ENCODE measurements at places on chromosomes 5 and 9.

GRCh38 chr5:10825897-10826644 lies 65.0 kb upstream of the DAP start:
- no peak for DNase-seq

DNA sequence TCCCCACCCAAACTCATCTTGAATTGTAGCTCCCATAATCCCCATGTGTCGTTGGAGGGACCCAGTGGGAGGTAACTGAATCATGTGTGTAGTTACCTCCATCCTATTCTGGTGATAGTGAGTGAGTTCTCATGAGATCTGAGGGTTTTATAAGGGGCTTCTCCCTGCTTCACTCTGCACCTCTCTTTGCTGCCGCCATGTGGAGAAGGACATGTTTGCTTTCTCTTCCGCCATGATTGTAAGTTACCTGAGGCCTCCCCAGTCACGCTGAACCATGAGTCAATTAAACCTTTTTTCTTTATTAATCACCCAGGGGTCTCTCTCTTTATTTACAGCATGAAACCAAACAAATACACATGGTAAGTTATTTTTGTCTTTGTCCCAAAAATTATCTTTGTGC lies 726.1 kb downstream of the CDH18 start:
- DNase-seq, result no peak

- DNase-seq, result no peak
These were observed 642.0 kb upstream of the WWC1 start for GRCh38 chr5:167649471-167649870.

GRCh38 chr9:82570226-82570625 lies 492.7 kb downstream of the RASEF start:
- DNase-seq, result no peak

- peak; percentile 7 for DNase-seq
These were observed 6.2 kb upstream of the PDLIM4 start for GRCh38 chr5:132251220-132251725.

DNA sequence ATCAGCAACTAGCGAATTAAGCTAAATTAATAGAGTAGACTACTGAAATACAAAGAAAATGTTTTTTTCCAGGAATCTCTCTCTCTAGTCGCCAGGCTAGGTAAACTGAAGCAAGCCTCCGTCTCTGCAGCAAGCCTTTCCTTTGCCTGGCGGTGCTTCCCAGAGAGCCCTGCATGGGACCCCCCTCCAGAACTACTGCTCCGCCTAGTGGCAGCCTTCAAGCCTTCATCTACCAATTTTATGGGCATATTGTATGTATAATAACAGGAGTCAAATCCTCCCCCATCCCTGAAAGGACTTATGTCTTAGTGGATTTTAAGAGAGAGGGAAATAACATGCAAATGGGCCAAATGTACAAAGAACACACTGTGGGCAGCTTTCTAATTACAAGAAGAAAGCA lies 241.9 kb downstream of the SAXO1 start:
- DNase-seq, result no peak

DNA sequence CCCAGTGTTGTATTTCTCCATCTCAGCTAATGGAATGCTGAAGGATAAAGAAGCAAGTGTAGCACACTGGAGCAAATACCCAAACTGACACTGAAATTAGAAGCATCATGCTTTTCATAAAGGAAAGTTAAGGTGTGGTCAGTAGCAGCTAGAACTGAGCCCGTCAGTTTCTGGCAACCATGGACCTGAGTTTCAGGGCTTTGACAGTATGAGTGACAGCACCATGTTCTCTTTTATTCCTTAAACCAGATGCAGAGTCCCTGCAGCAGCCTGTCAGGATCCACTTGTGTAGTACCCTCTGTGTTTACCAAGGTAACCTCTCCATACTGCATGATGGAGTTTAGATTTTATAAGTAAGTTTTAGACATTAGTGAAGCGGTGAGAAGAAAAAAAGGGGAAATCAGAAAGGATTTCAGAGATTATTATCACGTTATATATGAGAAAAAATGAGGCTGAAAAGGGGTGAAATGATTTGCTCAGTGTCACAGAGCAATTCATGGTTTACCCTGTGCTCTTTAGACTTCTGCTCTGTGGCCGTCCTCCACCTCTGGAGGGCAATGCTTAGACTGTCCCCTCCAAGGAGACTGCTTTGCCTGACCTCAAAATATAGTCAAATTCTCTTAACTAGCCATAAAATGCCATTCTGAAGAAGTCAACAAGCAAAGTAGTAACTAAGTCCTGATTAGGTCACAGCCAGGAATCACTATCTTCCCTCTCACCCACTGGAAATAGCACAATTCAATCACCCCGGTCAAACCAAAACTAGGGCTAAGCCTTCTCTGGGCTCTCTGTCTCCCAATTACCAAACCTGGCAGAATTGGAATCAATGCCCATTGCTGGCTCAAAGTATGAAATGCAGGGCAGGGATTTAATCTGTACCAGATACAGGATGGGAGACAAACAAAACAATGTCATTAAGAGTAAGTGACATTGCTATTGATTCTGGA lies 10.5 kb upstream of the MYOT start:
- no peak for DNase-seq

DNA sequence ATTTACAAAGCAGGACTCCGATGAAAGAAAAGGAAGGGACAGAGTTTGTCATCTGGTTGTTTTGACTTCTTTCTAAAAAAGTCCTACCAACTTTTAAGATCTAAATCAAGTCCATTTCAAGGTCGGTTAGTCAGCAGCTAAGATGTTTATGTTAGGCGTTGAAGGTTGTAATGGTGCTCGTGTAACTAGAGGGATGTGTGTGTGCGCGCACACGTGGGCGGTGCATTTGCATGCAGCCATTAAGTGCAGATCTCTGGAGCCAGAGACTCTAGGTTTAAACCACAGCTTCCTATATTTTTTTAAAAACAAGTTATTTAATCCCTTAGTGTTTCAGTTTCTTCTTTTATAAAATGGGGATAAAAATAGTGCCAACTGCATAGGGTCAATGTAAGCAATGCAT lies 77.0 kb upstream of the SMIM32 start:
- DNase-seq, result no peak

DNA sequence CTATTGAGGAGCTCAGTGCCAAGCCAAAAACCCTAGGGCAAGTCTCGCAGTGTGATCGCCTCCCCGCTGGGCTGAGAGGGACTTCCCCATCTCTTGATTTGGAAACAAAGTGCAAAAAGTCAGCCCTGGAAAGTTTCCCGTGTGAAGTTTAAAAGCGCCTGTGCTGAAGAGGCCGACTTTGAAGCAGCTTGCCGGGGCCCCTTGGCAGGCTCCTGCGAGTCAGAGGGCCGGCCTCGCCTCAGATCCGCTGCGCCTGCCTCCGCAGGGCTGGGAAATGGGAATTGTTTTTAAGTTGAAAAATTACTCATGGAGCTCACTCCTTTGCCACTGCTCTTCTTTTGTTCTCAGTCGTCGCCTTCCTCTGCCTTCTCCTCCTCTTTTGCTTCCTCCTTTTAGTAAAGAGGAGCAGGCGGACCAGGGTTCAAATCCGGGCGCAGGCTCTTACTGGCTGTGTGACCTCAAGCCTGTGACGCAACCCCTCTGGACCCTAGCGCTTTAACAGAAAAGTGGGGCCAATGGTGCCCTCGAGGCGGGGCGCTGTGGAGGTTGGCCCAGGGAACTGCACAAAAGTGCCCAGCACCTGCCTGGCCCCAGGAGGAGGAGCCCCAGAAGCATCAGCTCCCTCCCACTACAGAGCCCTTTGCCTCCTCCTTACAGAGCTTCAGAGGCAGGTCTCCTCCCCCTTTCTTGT lies 14.7 kb upstream of the LHX2 start:
- no peak for DNase-seq

- DNase-seq, result no peak
These were observed 28.5 kb upstream of the MLLT3 start for GRCh38 chr9:20650750-20651299.

- peak; percentile 24 for DNase-seq
These were observed 182.2 kb upstream of the ANKRD55 start for GRCh38 chr5:56415356-56415765.

DNA sequence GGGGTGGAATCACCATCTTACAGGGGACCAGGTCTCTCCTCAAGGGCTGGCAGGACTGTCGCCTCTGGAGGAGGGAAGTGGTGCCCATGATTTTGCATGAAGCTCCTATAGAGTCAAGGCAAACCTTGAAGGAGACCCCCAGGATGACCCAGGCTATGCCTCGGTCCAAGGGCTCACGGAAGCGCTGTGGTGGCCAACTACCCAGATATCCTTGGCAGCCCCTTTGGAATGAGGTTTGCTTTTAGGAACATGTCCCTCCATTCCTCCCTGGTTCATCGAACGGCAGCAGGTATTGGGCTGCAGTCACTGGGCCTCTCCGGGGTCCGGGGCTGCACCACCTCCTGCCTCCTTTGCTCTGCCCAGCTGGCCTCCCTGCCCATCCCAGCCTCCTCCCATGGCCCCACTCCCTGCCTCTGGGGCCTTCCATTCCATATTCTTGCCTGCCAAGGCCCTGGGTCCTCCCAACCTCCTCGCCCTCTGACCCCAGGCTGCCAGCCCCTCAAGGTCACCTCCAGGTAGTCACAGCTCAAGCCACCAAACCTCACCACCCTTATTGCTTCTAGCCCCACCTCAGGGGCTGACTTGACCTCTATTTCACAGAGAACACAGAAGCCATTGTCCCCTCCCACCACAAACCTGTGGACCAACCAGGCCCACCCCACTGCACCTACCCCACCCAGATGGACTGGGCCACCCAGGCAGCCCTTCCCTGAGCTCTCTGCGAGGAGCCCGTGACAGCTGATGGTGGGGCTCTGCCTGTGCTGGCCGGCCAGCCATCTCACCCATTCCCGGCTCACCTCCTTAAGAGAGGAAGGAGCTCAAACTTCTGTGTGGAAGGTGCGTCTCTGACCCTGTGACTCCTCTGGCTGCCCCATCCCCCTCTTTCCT lies 3.6 kb upstream of the IL3 start:
- DNase-seq, result no peak

DNA sequence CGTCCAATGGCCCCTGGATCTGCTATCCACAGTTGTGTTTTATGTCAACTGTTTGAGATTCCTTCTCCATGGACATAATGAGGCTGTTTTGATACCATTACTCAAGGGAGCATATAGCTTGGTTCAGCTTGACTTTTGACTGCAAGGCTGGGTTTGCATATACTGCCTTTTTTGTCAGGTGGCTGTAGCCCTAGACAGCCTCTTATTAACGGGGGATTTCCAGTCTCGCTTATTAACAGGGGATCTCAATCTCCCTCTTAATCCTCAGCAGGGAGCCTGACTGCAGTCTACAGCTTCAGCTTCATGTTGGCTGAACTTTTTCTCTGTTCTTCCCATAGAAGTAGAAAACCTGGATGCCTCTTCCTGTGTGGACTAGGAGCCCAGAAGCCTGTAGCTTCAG lies 73.7 kb upstream of the TNC start:
- DNase-seq, result no peak

DNA sequence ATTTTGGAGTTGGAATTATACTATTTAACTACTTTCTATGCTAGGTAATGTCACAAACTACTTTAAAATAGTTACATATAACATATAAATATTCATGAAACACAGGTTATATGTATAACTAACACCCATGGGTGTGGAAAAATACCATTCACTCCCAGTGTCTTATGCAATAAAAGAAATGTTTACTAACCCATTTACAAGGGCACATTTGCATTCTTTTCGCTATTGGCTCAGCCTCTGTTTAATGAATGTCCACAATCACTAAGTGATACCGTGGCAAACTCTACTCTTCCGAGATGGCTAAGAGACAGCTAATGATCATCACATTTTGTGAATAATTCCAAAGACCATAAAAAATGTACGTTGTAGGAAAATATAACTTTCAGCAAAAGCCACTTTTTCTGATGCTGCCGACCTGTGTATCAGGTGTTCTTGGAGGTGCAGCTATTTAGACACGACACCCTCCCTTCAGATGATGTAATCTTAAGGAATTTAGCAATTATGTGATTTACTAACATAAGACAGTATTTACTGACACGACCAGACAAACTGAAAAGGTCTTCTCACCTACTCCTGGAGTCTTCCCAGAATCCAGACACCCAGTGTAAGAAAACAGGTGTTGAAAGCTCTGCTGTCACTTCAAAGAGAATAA lies 121.7 kb upstream of the FAM120A start:
- no peak for DNase-seq

DNA sequence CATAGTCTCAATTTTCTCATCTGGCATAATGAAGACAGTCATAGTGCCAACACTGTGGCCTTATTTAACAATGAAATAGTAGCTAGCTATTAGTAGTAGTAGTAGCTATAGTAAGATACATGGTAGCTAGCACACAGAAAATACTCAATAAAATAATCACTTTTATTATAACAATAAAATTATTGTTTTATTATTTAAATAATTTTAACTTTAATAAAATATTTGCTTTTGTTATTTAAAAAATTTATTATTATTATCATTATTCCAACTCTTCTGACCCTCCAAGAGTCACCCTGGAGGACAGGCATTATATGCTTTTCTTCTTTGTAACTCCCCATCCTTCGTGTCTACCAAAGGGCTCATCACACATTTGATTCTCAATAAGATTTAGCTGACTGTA lies 252.1 kb downstream of the TRIM32 start:
- no peak for DNase-seq

DNA sequence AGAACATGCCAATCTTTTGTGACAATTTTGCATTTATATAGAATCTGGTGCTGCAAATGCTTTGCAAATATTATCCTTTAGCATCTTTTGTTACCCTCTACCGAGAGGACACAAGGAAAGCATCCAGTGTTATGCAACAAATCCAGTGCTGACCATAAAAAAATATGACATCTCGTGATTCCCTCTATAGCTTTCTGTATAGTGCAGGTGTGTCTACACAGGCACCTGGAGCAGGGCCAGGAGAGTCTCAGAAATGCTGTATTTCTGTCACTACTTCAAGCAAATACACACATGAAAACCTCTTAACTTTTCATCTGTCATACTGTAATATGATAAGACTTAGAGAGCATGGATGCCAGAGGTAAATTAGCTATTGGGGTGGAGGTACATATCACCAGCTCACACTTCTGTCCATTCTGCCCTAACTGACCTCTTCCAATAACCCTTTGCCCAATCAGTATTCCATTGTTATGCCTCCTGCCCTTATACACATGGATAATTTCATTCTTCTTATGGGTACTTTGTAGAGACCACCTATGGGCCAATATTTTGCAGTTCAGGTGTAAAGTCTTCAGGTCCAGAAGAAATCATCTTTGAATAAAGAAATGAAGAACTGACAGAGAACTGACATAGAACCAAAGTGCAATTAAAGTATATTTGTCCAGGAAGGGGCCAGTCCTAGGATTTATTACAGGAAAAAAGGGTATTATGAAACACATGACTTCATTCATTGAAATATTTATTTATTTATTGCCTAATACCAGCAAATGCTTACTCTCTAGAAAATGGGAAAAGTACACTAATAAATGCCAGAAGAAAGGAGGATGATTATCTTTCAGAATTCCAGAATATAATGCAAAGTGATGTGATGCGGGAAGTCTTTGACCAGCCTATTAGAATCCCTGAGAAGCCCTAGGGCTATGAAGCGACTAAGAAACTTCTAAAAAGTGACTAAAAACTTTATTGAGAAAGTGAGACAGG lies 106.5 kb downstream of the EPB41L4A start:
- DNase-seq, result no peak

DNA sequence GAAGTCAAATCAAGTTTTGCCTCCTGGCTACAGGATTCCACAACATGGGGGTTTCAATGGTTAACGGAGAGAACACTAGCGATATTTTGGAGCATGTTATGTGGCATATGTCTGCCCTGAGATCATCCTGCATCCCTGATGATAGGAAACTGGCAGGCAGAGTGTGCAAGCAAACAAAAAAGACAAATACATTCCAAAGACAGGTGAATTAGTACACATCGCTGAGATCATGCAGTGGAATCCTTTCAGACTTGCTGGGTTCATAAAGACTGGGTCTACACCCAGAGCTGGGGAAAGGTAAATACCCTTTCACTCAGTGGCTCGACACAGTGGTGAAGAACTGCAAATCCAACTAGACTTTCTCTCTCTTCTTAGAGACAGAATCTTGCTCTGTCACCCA lies 286.5 kb downstream of the EFNA5 start:
- DNase-seq, result no peak

Data from hippocampal formation (tissue), 2 donors.